COLO829 (cell line): ENCODE measurements at places on chromosomes 16 and 17.

DNA sequence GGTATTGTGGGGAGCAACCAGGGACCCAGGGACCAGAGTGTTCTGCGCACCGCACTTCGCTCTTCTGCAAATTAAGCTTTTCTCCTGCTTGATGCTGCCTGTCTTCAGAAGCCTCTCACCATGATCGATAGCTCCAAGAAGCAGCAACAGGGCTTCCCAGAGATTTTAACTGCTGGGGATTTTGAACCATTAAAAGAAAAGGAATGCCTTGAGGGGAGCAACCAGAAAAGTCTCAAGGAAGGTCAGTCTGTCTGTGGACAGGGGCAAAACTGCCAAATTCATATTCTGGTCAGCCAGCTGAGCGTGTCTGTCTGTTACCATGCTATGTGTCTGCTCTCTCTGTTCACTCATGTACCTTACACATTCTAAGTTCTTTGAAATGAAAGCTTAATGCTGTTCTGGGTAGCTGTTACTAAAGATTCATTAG, 115.7 kb downstream of the MRTFB start:
- no peak for DNase-seq

DNA sequence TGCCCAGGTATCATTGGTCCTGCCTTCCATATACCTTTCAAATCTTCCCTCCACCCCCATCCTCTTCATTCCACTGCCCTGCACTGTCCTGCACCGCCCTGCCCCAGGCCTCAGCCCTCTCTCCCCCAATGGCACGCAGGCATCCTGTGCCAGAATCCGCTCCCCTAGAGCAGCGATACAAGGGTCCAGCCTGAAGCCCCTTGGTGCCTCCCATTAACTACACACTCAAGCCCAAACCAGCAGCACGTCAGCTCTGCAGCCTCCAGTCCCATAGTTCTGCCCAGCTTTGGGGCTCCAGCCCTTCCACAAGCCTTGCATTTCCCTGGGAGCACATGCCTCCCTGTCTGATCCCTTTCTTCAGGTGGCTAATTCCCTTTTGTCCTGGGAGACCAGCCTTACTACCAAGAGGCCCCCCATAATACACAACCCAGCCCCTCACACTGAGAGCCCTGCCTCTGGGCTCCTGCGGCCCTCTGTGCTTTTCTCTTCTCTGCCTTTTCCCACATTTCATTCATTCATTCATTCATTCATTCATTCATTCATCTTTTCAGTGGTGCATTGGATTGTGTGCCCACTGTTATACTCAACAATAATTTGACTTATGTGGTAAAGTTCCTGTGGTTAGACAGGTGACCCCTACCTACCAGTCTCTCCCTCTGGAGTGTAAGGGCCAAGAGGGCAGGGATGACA, 26.8 kb upstream of the DLX3 start:
- no peak for DNase-seq

GRCh38 chr17:64357191-64357981, 33.3 kb downstream of the PECAM1 start:
- DNase-seq, result no peak

DNA sequence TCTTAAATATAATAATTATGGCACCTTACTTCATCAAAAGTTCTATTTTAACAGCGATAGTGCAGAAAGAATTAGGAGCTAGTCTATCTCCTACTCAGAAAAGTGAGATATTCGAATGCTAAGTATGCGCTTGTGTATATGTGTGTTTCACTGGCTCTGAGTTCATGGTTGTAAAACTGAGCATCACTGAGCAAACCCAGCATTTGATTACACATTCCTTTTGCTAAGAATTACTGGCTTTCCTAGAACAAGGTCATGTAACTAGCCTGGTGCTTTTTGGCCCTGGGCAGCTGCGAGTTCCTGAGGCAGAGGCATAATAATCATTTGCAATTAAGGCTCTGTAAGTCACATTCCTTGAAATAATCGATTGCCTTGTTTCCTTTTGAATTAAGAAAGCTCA, 157.2 kb downstream of the SNX29 start:
- DNase-seq, result no peak

DNA sequence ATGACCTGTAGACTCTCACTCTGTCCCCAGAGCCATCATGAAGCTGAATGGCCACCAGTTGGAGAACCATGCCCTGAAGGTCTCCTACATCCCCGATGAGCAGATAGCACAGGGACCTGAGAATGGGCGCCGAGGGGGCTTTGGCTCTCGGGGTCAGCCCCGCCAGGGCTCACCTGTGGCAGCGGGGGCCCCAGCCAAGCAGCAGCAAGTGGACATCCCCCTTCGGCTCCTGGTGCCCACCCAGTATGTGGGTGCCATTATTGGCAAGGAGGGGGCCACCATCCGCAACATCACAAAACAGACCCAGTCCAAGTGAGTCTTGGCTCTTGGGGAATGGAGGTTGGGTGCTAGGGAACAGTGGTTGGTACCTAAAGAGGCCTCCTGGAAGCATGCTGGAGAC, 41.0 kb downstream of the IGF2BP1 start:
- DNase-seq, result no peak
